ENCODE measurements at places on chromosomes 7 and 10.
A peak's percentile ranks its signal among the peaks of the same experiment; 100 is the strongest.

- DNase-seq: no peak
Observed at GRCh38 chr7:24866004-24866615, 108.8 kb upstream of the GSDME start.

DNA sequence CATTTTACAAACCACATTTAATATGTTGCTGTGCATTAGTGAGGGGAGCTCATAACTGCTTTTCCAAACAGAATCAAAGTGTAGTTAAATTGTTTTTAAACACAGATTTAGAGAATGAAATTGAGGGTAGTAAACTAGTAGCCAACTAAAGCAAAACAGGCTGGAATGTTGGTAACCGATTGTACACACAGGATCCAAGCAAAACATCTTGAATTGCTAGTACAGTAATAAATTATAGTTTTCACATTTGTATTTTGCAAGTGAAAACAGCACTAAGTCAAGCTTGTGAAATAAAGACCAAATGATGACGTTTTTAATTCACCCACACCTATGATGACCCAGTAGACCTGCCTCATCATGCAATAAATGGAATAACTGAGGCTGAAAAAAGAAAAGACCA lies 198.3 kb downstream of the HDAC9 start:
- no peak for DNase-seq

- no peak for DNase-seq
Observed at GRCh38 chr7:141456711-141457110, 94.5 kb upstream of the AGK start.

DNA sequence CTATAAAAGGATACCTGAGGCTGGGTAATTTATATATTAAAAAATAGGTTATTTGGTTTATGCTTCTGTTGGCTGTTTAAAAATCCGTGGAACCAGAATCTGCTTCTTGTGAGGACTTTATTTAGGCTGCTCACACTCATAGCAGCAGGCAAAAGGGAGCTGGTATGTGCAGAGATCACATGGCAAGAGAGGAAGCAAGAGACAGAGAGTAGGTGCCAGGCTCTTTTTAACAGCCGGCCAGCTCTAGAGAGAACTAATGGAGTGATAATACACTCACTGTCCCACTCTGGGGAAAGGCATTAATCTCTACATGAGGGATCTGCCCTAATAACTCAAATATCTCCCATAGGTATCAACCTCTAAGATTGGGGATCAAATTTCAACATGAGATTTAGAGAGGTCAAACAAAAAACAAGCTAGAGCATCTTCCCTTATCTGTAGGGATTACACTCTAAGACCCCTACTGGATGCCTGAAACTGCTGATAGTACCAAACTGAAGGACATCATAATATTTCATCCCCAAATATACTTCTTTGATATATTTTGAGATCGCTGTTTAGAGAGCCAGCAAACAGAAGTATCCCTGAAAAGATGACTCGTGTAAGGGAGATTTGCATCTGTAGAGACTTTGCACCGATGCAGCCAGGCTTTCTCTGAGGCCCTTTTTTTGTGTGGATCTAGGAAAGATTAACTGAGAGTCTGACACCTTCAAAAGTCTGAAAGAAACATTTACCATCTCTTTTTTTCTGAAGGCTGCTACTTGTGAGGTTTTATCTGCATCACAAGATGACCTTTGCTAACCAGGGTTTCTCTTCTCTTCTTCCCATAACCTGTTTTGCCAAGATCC lies 717.0 kb upstream of the MBL2 start:
- DNase-seq: no peak

DNA sequence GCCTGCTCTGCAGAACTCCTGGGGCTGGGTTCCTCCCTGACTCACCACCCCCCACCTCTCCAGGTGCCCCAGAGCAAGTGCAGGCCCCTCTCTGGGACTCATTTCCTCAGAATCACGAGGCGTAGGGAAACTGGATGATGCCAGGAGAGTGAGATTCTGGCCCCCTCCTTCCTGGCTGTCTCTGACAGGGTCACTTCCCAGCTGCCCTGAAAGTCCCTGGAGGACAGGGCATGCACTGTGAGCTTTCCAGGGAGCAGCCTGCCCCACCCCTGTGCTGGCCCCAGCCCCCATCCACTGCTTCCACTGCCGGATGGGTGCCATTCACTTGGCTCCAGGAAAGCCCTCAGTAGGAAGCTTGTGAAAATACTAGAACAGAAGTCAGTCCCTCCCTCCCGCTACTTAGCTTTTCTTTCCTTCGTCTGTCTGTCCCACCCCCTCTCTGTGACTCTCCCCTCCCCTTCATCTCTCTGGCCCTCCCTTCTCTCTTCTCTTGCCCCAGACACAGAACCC lies 10.4 kb downstream of the TACR2 start:
- DNase-seq: no peak

- DNase-seq: no peak
Observed at GRCh38 chr7:34057136-34057535, 151.8 kb downstream of the BMPER start.

GRCh38 chr10:31669357-31669756 lies 259.3 kb downstream of the ARHGAP12 start:
- no peak for DNase-seq

- DNase-seq: no peak
Observed at GRCh38 chr10:120917521-120918250, 66.5 kb downstream of the WDR11 start.

GRCh38 chr10:105358911-105359310 lies 717.8 kb downstream of the SORCS3 start:
- DNase-seq: no peak

GRCh38 chr7:128117691-128118090 lies 86.5 kb upstream of the LRRC4 start:
- no peak for DNase-seq

DNA sequence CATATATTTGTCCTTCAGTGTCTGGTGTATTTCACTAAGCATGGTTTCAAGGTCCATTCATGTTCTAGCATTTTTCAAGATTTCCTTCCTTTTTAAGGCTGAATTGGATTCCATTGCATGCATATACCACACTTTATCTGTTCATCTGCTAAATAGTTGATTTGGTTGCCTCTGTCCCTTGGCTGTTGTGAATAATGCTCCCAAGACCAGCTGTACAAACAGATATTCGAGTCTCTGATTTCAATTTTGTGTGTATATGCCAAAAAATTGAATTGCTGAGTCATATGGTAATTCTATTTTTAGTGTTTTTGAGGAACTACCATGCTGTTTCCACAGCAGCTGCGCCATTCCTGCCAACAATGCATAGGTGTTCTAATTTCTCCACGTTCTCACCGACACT lies 216.4 kb downstream of the NRG3 start:
- no peak for DNase-seq

DNA sequence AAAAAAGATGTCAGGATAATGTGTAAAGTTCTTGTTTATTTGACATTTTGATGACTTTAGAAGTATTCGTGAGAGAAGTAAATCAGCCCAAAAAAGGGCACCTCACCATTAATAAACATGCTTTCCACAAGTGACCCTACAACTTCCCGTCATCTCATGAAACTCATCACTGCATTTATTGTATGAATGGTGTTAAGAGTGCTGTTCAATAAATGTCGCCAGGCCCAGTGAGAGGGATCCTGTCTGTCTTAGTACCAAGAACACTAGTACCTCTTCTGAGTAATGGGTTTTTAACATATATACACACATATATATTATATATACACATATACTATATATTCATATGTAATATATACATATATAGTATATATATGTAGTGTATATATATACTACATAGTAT lies 61.9 kb downstream of the TMEM26 start:
- DNase-seq: no peak

DNA sequence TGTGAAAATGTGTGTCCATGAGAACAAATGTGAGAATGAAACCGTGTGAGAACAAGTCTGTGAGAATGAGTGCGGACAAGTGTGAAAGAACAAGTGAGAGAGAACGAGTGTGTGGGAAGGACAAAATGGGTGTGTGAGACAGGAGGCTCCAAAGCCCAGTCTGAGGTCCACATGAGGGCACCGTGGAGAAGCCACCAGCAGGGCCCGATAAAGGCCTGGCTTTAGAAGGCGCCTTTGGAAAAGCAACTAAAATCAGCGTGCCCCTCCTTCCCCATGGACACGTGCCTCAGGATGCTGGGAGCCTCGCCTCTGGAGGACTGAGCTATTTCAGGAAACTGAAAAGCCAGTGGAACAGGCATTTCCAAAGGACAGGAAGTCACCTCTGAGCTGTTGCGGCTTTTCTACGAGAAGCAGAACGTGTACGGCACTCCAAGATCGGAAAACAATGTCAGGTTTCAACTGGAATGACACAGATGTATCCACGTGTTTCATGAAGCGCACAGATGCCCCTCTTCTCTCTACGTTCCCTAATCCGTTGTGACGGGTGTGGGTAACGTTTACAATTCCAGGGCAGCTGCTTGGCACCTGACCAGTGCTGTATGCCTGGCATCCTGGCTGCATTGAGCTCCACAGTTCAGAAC lies 46.4 kb downstream of the ESYT2 start:
- no peak for DNase-seq

DNA sequence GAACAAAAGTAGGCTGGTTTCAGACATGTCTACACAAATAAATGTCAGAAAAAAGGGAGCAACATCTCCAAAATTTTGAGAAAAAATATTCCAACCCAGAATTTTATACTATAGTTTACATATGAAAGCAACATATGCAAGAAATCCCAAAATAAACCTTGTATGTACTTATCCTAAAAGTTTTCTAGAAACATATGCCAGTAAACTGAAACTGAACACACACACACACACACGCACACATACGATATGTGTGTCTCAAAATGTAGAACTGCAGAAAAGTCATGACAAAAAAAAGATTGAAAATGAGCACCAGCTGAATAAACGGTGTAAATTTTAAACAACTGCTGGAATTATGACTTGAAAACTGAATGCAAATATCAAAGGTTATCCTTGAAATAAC lies 81.0 kb downstream of the VPS41 start:
- no peak for DNase-seq

- DNase-seq: no peak
Observed at GRCh38 chr10:5566614-5567013, 41.9 kb downstream of the CALML3 start.

DNA sequence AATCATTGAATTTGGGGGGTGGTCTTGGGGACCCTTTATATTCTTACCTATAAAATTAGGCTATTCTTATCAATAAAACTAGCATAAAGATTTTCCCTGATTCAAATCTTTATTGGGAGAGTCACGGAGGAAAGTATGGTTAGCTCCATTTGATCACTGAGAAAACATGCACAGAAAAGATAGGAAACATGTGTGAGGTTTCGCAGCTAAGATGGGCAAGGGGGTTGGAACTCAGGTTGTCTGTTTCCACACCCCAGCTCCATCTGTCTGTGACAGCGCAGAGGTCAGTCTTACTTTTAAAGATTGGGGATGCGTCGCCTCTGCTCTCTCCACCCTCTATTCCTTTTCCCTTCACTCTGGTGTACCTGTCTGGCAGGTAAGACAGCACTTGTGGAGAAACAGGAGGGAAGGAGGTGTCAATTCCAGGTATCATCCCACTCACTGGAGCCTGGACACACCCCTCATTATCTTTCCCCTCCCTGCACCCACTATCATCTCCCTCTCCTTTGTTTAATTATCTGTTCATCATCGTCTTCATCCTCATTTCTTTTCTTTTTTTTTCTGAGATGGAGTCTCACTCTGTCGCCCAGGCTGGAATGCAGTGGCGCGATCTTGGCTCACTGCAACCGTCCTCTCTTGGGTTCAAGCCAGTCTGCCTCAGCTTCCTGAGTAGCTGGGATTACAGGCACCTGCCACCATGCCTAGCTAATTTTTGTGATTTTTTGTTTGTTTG lies 2.4 kb upstream of the DENND10 start:
- no peak for DNase-seq

- DNase-seq: no peak
Observed at GRCh38 chr7:117962366-117962994, 89.2 kb upstream of the CTTNBP2 start.

DNA sequence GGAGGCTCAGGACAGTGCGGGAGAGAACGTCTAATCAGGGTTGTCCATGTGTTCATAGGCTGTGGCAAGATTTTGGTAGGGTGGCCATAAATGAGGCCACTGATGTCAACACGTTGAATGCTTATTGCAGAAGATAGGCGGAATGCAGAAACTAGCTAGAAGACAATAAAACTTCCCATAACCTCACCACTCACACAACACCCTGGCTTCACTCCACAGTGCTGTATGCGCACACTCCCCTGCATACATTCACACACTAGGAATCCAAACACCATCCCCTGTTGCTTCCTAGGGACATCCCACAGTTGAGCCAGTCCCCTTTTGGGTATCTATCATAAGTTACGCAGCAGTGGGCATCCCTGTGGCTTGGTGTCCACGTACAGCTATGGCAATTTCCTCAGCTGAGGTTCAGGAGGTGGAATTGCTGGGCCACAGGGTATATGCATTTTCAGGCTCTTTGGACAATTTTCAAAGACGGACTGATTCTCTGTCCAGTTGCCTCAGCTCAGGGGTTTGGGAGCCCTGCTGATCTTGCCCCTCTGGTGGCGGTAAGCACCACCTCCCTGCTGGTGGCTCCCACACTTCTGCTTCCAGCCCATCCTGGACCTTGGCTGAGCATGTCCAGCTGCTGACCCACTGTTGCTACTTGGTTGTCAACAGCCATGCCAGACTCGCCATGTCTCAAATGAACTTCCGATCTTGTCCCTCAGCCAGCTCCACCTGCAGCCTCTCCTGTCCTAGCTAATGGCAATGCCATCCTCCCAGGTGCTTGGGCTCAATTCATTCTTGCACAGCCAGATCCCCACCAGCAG lies 36.4 kb downstream of the CDH23 start:
- no peak for DNase-seq

- no peak for DNase-seq
Observed at GRCh38 chr10:70538195-70538520, 59.6 kb downstream of the PALD1 start.

- DNase-seq: peak; percentile 96
Observed at GRCh38 chr7:66681491-66682349, 53.0 kb downstream of the KCTD7 start.

- no peak for DNase-seq
Observed at GRCh38 chr7:75565132-75565837, 73.2 kb downstream of the SPDYE5 start.

DNA sequence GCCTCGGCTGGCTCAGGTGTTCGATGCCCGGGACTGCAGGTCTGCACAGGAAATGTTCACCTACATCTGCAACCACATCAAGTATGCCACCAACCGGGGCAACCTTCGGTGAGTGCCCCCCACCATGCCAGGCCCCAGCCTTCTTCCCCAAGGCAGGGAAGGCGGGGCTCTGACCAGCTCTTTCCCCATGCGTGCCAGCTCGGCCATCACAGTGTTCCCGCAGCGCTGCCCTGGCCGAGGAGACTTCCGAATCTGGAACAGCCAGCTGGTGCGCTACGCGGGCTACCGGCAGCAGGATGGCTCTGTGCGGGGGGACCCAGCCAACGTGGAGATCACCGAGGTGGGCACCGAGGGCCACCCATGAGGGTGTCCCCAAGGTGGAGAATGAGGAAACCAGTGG lies 7.5 kb downstream of the NOS3 start:
- no peak for DNase-seq

- DNase-seq: no peak
Observed at GRCh38 chr10:127720142-127720541, 16.8 kb upstream of the FOXI2 start.

GRCh38 chr10:114044247-114045135 lies 825 bp downstream of the ADRB1 start:
- no peak for DNase-seq

All from stimulated activated CD4-positive, alpha-beta T cell treated with anti-CD3 and anti-CD28 coated beads, TNF-alpha, amount 100 ng/mL, for 1 hour (primary cell).